ENCODE measurements at places on chromosomes 3 and 15. TPM values are rescaled to one million over a fixed set of nuclear protein-coding genes. Genes with fewer than 3 reads are reported as not detected.

DNA sequence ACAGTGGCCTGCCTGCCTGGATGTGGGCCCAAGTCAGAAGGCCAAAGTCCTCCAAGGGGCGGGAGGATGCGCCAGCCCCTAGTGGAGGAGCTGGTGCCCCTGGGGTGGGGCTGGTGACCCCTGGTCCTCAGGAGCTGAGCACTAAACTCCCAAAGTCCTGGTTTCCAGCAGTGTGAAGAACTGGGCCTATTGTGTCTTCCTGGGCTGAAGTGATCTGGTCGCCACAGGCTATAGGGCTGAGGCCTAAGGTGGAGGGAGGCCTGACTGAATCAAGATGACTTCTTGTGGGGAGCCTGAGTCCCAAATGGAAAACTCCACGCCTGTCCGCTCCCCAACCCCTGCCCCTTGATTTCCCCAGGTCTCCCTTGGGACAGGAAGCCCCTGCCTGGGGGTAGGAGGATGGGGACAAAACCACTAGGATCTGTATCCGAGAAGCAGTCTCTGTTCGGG is 753 bp upstream of the FES start:
- H3K4me3 ChIP-seq = peak overlapping the region; percentile 59
- H3K4me1 ChIP-seq = peaks cover 50% of the 10 kb centered on the region
- H3K27me3 ChIP-seq = no peaks in the 10 kb centered on the region
- peaks cover 51% of the 10 kb centered on the region for H3K36me3 ChIP-seq
- H3K27ac ChIP-seq = peak overlapping the region; percentile 92
- no peak for DNase-seq

GRCh38 chr3:76638006-76638405 is 401.9 kb upstream of the ROBO2 start:
- no peak overlapping the region for H3K27ac ChIP-seq
- no peaks in the 10 kb centered on the region for H3K36me3 ChIP-seq
- DNase-seq = no peak
- no peak overlapping the region for H3K4me3 ChIP-seq
- H3K27me3 ChIP-seq = no peaks in the 10 kb centered on the region
- no peaks in the 10 kb centered on the region for H3K4me1 ChIP-seq

CCDC80 gene
- 213 TPM for total RNA-seq

- no peaks in the 10 kb centered on the region for H3K27me3 ChIP-seq
- H3K4me1 ChIP-seq = peaks cover 14% of the 10 kb centered on the region
- H3K36me3 ChIP-seq = no peaks in the 10 kb centered on the region
- no peak for DNase-seq
- peak overlapping the region; percentile 21 for H3K27ac ChIP-seq
Observed at GRCh38 chr3:14235003-14235911, 56.6 kb downstream of the LSM3 start.

- H3K27me3 ChIP-seq = no peaks in the 10 kb centered on the region
- no peak overlapping the region for H3K4me3 ChIP-seq
- no peak overlapping the region for H3K27ac ChIP-seq
- no peak for DNase-seq
- H3K36me3 ChIP-seq = no peaks in the 10 kb centered on the region
- no peaks in the 10 kb centered on the region for H3K4me1 ChIP-seq
Observed at GRCh38 chr15:90765966-90766365, 48.8 kb downstream of the BLM start.

DNA sequence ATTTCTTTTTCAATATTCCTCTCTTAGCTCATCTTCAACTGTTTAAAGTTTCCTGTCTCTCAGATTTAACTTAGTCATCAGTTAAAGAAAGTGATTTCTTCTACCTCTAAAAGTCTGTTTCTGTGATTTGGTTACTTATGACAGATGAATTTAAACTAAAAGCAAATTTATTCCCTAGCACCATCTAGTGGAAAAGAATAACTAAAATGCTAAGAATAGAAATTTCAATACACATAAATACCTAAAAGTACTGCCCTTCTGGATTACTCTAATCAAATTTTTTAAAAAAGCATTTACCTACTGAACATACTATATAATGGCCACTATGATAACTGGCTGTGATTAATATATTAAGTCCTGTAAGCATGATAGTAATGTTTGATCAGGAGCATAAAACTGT is 14.0 kb upstream of the ZCWPW2 start:
- no peak overlapping the region for H3K4me3 ChIP-seq
- no peak for DNase-seq
- H3K4me1 ChIP-seq = no peaks in the 10 kb centered on the region
- H3K36me3 ChIP-seq = no peaks in the 10 kb centered on the region

ACP3 gene
- 2.8 TPM for total RNA-seq

- no peak overlapping the region for H3K27ac ChIP-seq
- H3K4me1 ChIP-seq = no peaks in the 10 kb centered on the region
- no peaks in the 10 kb centered on the region for H3K27me3 ChIP-seq
- no peaks in the 10 kb centered on the region for H3K36me3 ChIP-seq
- no peak for DNase-seq
Observed at GRCh38 chr15:57485869-57486268, 105.8 kb upstream of the MYZAP start.

DNA sequence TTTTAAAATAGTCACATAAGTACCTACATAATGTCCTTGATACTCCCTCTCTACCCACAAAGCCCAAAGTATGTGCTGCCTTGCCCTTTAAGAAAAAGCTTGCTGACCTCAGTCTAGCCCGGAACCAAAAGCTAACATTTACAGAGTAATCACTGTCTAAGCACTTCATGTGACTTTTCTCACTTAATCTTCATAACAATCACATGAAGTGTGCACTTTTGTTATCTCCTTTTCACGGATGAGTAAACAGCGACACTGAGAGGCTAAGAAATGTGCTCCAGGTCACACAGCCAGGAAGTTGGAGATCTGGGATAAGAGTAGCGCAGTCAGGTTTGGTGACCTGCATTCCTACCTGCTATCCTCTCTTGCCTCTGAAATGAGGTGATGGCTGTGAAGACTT is 194.0 kb downstream of the ITPR1 start:
- no peak for DNase-seq
- H3K27ac ChIP-seq = no peak overlapping the region
- no peaks in the 10 kb centered on the region for H3K27me3 ChIP-seq
- no peaks in the 10 kb centered on the region for H3K4me1 ChIP-seq

DNA sequence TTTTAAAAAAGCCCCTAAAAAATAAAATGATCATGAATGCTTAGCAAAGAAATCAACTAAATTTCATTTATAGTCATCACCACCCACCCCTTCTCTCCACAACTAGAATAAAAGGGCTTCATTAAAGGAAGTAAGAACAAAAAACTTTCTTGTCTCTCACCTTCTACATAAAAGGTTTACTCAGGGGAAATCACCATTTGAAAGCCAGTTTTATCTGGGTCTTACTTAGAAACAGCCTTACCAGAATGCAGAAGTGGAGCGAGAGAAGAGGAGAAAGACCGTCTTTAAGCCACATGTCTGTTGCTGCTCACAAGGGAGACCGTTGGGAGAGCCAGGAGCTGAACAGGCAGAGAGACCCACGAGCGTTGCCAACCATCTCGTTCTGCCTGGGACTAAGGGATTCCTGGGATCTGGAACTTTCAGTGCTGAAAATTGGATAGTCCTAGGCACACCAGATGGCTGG is 350.1 kb upstream of the PROK2 start:
- H3K4me3 ChIP-seq = no peak overlapping the region
- no peak for DNase-seq
- H3K4me1 ChIP-seq = peaks cover 10% of the 10 kb centered on the region
- no peak overlapping the region for H3K27ac ChIP-seq
- no peaks in the 10 kb centered on the region for H3K27me3 ChIP-seq

- H3K4me1 ChIP-seq = no peaks in the 10 kb centered on the region
- H3K4me3 ChIP-seq = no peak overlapping the region
- no peak for DNase-seq
- H3K27me3 ChIP-seq = no peaks in the 10 kb centered on the region
- no peaks in the 10 kb centered on the region for H3K36me3 ChIP-seq
Observed at GRCh38 chr15:41367418-41367817, 34.7 kb downstream of the NUSAP1 start.

MAN2C1 gene
- 67.4 TPM for total RNA-seq

CTNNB1 gene
- 356 TPM for total RNA-seq

UROC1 gene
- not detected for total RNA-seq

GRCh38 chr3:118000219-118000618 is 1034.4 kb downstream of the IGSF11 start:
- no peaks in the 10 kb centered on the region for H3K27me3 ChIP-seq
- no peak for DNase-seq
- no peaks in the 10 kb centered on the region for H3K36me3 ChIP-seq
- H3K27ac ChIP-seq = no peak overlapping the region

CYP8B1 gene
- total RNA-seq = not detected

DNA sequence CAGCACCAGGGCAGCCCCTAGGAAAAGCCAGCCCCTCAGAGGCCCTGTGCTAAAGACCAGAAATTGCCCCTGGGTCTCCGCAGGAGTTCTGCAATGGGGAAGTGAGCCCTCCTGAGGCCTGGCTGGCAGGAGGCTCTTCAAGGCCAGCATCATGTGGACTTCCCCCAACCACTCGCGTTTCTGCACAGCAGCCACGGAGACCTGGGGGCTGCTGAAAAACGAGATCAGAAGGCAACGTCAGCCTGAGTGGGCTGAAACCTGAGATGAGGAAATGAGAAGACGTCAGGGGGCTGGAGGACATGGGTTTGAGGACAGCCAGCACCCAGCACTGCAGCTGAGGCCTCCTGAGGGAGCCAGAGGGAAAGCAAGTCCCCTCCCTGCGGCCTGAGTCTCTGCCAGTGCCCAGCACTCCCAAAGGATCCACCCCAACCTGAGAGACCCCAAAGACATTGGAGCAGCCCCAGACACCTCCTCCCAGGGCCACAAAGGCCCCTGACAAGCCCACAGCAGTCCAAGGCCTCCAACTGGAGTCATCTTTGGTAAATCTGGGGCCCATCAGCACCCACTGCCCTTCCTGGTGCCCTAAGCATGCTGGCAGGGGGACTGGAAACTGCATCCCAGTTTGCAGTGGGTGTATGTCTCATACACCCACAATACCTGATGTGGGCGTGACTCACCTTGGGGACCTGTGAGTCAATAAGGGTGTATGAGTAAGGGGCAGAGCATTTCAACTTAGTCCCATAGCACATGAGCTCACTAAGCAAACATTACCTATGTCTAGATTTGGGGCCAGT is 29.2 kb upstream of the CYP11A1 start:
- no peaks in the 10 kb centered on the region for H3K4me1 ChIP-seq
- H3K36me3 ChIP-seq = no peaks in the 10 kb centered on the region
- H3K4me3 ChIP-seq = no peak overlapping the region
- no peak for DNase-seq

RAB8B gene
- 36.3 TPM for total RNA-seq

DNA sequence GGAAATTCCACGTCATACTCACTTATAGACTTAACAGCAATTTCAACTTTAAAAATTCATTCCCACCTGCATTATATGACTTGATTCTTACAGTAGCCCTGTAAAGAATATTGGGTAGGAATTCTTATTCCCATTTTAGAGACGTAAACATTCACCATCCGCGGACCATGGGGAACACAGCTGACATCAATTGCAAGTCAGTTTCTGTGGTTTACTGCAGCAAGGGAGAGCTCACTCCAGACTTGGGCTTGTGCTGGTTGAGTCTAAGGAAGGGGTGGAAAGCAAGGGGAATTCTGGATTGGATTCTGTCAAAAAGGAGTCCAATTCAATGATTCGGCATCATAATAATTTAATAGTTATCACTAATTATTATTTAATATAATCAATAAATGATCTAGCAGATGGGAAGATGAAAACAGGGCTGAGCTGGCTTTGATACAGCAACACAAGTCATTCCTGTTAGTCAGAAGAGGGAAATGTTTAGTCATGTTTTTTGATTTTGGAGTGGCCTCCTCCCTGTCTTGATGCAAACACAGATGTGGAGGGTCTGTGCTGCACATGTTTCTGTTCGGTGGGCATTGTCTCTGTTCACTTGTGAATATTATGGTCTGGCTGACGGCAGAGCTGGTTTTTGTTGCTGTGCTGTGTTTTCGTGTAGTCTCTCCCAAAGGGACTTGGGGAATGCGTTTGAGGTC is 9.7 kb downstream of the LIPC start:
- no peaks in the 10 kb centered on the region for H3K36me3 ChIP-seq
- no peaks in the 10 kb centered on the region for H3K27me3 ChIP-seq
- no peak overlapping the region for H3K4me3 ChIP-seq
- DNase-seq = no peak

DNA sequence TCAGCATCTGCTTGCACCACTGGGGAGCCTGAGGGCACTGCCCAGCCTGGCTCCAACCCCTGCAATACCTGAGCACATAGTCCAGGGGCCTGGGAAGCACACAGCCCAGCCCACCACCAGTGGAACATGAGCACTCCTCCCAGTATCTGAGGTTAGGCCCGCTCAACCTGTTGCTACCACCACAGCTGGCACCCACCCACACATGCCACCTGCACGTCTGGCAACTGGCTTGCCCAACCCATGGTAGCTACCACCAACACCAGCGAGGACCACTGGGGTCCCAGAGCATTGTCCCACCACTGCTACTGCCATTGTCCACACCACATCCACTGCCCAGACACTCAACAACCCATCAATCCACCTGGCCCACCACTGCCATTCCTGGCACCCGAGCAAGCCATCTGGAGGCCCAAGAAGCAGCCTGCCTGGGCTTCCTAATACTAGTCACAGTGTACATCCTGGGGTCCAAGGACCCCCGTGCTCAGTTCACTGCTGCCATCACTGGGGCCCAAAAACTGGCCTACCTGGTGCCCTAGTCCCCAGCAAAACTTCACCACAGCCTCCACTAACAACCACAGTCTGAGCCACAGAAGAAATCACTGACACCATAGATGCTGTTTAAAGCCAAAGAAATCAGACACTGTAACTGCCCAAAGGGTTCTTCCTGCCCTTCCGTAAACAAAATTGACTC is 62.1 kb upstream of the TBC1D23 start:
- H3K27me3 ChIP-seq = no peaks in the 10 kb centered on the region
- H3K4me1 ChIP-seq = no peaks in the 10 kb centered on the region

GRCh38 chr3:130901463-130902204 is 7.8 kb downstream of the ATP2C1 start:
- H3K27ac ChIP-seq = no peak overlapping the region
- DNase-seq = no peak
- no peak overlapping the region for H3K4me3 ChIP-seq
- no peaks in the 10 kb centered on the region for H3K27me3 ChIP-seq
- H3K4me1 ChIP-seq = peaks cover 64% of the 10 kb centered on the region

CLRN1 gene
- total RNA-seq = not detected

DNA sequence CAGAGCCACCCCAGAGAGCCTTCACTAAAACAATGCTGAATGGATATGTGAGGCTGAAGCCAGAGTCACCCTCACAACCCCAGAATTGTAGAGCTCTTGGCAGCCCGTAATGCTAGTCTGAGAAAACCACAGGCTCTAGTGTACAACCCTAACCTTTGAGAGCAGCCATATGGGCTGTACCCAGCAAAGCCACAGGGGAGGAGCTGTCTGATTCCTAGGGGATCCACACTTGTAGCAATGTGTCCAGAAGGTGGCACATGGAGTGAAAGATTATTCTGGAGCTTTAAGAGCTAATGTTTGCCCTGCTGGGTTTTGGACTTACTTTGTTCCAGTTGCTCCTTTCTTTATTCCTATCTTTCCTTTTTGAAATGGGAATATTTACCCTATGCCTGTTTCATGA is 626.8 kb downstream of the GRM7 start:
- H3K4me3 ChIP-seq = no peak overlapping the region
- DNase-seq = no peak
- H3K36me3 ChIP-seq = no peaks in the 10 kb centered on the region
- no peaks in the 10 kb centered on the region for H3K27me3 ChIP-seq
- no peak overlapping the region for H3K27ac ChIP-seq

SPINK8 gene
- total RNA-seq = not detected

MFAP1 gene
- total RNA-seq = 18.6 TPM

HHATL gene
- not detected for total RNA-seq
